ENCODE measurements at places on chromosomes 7 and 10.
A peak's percentile ranks its signal among the peaks of the same experiment; 100 is the strongest.

- DNase-seq, result no peak
Observed at GRCh38 chr10:44415121-44415520, 30.2 kb upstream of the CXCL12 start.

GRCh38 chr7:52705768-52706167 is 329.7 kb upstream of the POM121L12 start:
- no peak for DNase-seq

DNA sequence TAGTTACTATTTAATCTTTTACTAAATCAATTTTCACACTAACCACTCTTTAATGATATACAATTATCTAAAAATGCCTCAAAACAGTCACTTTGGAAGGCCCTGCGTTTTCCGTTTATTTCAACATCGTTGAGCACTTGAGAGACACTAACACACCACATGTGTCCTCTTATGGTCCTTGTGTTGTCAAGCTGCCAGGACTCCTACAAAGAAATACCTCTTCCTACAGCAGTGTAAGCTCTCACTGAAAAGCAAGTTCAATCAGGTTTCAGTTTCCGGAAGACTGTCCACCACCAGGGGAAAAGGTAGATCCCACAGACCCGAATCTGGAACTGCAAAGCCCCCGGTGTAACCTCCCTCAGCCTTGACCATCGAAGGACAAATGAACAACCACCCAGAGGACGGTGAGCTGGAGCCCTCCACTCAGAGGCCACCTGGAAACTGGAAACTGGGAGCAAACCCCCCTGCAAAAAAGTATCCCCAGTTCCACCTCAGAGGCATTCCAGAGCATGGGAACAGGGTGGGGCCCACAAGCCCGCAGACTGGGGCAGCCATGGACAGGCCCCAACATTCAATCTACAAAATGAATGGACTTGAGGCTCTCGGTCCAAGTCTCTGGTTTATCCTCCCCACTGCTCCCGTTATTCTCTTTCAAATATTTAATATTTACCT is 37.6 kb downstream of the KCNH2 start:
- DNase-seq, result no peak

DNA sequence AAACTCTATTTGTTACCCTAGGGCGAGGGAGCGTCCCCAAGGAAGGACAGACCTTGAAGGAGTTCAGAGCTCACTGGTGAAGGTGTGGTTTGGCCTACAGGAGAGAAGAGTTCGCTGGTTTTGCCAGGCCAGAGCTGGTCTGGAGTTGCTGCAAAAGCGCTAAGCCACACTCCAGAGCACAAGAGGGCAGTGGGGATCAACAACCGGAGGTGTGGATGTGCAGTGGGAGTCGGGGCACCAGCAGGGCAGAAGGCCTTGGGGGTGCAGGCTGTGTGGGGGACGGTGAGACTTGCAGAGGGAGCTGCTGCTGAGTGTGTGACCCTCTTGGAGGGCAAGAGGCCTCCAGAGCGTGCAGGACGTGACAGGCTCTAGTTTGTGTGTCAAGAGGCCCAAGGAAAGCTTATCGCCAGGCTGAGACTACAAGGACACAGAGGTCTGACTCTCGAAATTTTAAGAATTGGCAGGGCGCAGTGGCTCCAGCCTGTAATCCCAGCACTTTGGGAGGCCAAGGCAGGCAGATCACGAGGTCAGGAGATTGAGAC is 14.3 kb upstream of the CUL1 start:
- DNase-seq, result no peak

DNA sequence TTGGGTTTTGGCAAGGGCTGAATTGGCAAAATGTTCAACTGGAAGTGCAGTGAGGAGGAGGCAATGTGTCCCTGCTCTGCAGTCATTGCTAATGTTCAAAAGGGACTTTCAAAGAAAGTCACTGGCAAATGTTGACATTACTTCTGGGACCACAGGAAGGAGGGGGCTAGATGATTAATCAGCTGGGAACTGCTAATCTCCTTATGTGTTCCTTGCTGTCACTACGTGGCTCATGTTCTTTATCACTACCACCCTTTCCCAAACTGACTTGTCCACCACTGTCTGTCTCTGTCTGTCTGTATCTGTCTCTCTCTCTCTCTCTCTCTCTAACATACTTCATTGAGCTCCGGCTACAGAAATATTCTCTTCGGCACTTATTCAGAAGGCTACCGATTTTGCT is 86.9 kb upstream of the MTPN start:
- no peak for DNase-seq

- no peak for DNase-seq
Observed at GRCh38 chr10:77827366-77827765, 99.2 kb downstream of the DLG5 start.

- DNase-seq, result no peak
Observed at GRCh38 chr10:113494761-113495160, 58.1 kb upstream of the HABP2 start.

DNA sequence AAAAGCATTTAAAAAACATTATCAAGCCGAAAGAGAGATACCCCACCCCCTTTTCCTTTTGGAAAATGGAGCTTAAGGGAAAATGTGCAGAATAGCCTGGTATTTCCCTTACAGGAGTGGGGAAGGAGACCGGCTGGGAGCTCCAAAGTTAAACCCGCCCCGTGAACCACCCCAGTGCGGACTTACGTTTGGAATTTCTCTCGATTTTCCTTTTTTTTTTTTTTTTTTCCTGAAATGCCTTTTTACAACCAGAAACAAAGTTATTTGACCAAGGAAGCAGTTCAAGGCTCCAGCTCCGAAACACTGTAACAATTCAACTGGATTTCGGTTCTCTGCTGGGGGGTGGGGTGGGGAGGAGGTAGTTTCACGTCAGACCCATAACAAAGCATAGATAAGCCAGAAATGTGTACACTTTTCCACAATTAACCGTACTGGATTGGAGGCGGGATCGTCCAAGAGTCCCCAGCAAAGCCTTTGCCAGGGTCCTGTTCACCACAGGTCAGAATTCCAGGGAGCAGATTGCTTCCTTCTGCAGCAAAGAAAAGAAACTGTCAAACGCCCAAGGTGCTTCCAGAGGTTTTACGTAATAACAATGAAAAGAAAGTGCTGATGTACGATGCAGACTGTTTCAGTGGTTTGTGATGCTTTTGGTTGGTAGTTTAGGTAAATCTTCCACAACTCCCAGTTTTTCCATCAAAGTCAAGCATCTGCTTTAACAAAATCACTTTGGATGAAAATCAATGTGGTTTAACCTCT is 6.7 kb downstream of the SKIDA1 start:
- DNase-seq, result peak; percentile 52

GRCh38 chr7:98488167-98488566 is 87.3 kb upstream of the BAIAP2L1 start:
- DNase-seq, result no peak

GRCh38 chr10:69088471-69088769 is 517 bp downstream of the SRGN start:
- no peak for DNase-seq

GRCh38 chr7:76191783-76192240 is 9.9 kb upstream of the SRRM3 start:
- DNase-seq, result no peak

- DNase-seq, result peak; percentile 64
Observed at GRCh38 chr7:24722386-24723177, 34.7 kb downstream of the GSDME start.

GRCh38 chr10:69801434-69802315 is at the start of gene COL13A1:
Gene COL13A1 (plus strand): TSS chr10:69801906. CDS start chr10:69802424, 518 bp downstream.
- DNase-seq, result peak; percentile 79

DNA sequence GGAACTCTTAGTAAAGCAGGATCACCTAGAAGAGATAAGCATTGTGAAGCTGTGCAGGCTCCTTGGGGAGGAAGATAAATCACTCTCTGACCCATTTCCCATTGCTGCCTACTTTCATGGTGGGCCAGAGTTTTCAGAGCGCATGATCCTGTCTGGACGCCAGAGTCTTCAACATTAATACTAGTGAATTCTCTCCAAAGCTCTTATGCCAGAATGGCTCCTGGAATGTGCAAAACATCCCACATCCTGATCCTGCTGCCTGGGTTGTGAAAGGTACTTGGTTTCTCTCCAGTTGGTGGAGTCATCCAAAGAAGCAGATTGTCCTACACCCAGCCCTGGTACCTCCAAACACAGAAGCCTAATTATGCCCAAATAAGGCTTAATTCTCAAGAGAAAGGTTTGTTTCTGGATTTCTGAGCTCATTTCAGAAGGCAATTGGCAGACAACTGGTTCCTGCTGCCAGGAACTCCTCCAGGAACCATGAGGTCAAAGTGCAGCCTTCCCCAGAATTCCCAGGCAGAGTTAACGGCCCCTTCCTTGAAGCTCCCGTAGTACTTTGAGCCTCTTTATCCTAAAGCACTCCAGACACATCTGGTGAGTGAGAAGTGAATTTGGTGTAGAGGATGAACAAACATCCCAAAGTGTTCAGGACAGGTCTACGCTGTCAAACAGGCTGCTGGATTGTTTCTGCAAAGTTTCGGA is 495.2 kb downstream of the PLXNA4 start:
- DNase-seq, result no peak

DNA sequence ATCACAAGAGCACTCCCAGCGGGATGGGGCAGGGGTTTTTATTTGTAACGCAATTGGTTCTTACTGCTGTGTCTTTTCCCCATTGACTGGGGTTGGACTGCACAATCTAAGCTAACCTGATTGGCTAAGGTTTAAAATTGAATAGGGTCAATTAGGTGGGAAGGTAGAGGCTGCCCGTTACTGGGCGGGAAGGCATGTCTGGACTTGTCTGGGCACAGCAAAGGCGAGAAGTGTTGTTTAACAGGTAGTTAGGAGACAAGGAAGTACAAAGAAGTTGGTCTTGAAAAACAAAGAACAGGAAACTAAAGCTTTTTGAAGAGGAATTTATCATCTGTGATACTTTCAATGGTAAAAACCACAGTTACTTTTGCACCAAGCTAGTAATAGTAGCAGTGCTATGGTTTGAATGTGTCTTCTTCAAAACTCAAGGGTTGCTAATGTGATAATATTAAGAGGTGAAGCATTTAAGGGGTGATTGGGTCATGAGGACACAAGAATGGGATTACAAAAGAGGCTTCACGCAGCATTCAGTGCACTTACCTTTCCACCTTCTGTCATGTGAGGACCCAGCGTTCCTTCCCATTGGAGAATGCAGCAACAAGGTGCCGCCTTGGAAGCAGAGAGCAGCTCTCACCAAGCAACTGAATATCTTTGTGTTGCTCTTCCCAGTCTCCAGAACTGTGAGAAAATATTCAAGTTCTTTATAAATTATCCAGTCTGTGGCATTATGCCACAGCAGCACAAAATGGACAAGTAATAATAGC is 875.5 kb upstream of the SORCS1 start:
- DNase-seq, result no peak

GRCh38 chr7:104956753-104957450 is 57.1 kb upstream of the KMT2E start:
- no peak for DNase-seq

- no peak for DNase-seq
Observed at GRCh38 chr7:130925136-130925794, 191.3 kb upstream of the KLF14 start.

DNA sequence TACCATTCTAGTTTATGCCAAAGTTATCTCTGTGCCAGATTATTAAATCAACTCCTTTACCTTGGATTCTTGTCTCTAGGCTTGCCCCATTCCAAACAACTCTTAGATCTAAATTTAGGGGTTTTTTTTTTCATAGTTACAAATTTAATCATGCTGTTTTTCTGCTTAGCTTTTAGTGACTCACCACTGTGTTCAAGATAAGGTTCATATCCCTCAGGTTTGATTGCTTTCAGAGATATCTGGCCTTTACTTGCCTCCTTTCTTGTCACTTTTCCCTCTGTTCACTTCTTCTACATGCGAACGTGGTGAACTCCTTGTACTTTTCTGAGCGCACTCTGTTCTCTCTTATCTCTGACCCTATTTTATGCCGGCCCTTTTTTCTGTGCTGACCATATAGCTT is 78.2 kb downstream of the VPS50 start:
- no peak for DNase-seq

DNA sequence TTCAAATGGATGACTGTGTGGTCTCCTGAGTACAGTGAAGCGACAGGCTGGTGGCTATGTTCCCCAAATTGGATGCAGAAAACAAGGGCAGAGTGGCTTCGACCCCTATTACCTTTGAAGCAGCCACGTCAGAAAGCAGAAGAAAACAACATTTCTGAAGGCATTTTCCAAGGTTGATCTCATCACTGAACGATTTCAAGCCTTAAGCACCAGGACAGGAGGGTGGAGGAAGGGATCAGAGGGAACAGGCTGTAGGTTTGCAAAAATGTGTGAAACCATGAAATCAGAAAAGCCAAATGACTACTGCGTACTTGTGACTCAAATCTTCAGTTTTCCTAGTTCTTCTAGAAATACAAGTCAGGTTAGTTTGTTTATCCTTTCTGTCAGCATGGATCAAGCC is 181.0 kb upstream of the TMEM106B start:
- DNase-seq, result no peak

DNA sequence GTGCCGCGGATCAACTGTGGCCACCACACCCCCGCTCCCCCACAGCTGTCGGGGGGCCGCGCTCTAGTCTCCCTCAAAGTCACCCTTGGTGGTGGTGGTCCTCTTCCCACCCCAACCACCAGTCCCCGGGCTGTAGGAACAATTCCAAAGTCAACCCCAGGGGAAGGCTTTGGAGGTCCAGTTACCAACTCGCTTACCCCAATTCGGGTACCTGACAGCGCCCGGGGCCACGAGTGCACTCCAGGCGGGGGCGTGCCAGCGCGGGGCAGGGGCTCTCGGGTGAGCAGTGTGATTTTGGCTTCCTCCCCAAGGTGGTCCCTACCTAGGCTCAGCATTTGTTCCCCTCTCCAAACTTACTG is 584 bp upstream of the ZMIZ1 start:
- no peak for DNase-seq

- DNase-seq, result no peak
Observed at GRCh38 chr7:67916571-67917436, 920.2 kb downstream of the TYW1 start.

GRCh38 chr7:47937065-47937687 is 11.1 kb downstream of the PKD1L1 start:
- DNase-seq, result no peak

- DNase-seq, result peak; percentile 60
Observed at GRCh38 chr10:124025660-124026588, 67.5 kb downstream of the CHST15 start.

GRCh38 chr10:74079936-74080590 is 70.6 kb downstream of the AP3M1 start:
- no peak for DNase-seq

DNA sequence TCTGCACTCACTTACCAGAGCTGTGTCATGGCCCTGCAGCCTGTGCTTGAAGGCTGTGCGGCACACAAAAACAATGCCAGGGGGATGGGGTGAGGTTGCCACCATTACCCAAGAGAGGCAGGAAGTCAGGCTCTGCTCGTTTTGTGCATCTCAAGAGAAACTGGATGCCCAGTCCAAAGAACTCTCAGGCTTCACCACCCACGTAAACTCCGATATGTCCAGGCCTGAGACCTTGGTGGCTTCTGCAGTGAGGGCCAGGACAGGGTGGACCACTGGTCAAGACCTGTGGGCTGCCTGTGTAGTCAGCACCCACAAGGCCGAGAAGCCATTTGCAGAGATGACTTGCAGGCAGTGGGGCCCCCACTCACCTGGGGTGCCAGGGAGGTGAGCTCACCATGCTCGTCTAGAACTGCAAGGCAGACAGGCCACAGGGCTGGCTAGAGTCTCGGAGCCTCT is 54.7 kb upstream of the EBF3 start:
- no peak for DNase-seq

- no peak for DNase-seq
Observed at GRCh38 chr7:4849390-4849789, 12.4 kb downstream of the PAPOLB start.

All from left kidney (tissue), 8 donors.